ENCODE measurements at places on chromosomes 13 and 19.
A peak's percentile ranks its signal among the peaks of the same experiment; 100 is the strongest.

GRCh38 chr19:33671211-33671610 is 49.5 kb downstream of the CHST8 start:
- peak; percentile 15 for DNase-seq

GRCh38 chr19:6073858-6074708 is 36.2 kb downstream of the RFX2 start:
- DNase-seq = peak; percentile 30

GRCh38 chr13:60118696-60119400 is 44.9 kb downstream of the DIAPH3 start:
- DNase-seq = no peak

DNA sequence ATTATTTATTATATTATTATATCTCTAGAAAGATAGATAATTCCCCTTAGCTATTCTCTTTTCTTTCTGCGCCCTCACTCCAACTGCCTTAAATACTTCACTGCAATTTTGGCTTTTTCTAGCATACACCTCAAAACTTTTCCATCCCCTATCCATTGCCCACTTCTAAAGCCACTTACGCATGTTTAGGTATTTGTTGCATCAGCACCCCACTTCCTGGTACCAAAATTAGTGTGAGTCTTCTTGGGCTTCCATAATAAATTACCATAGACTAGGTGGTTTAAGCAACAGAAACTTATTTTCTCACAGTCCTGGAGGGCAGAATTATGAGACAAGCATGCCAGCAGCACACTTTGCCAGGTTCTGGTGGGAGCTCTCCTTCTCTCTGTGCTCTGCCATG is 209.0 kb downstream of the FGF14 start:
- DNase-seq = no peak
